ENCODE measurements at places on chromosomes 12 and 14.

GRCh38 chr14:100663761-100664052, 63.0 kb upstream of the DLK1 start:
- no peaks in the 10 kb centered on the region for H3K27me3 ChIP-seq
- H3K4me3 ChIP-seq: no peak overlapping the region
- H3K36me3 ChIP-seq: no peaks in the 10 kb centered on the region
- peaks cover 6% of the 10 kb centered on the region for H3K4me1 ChIP-seq
- DNase-seq: no peak

DNA sequence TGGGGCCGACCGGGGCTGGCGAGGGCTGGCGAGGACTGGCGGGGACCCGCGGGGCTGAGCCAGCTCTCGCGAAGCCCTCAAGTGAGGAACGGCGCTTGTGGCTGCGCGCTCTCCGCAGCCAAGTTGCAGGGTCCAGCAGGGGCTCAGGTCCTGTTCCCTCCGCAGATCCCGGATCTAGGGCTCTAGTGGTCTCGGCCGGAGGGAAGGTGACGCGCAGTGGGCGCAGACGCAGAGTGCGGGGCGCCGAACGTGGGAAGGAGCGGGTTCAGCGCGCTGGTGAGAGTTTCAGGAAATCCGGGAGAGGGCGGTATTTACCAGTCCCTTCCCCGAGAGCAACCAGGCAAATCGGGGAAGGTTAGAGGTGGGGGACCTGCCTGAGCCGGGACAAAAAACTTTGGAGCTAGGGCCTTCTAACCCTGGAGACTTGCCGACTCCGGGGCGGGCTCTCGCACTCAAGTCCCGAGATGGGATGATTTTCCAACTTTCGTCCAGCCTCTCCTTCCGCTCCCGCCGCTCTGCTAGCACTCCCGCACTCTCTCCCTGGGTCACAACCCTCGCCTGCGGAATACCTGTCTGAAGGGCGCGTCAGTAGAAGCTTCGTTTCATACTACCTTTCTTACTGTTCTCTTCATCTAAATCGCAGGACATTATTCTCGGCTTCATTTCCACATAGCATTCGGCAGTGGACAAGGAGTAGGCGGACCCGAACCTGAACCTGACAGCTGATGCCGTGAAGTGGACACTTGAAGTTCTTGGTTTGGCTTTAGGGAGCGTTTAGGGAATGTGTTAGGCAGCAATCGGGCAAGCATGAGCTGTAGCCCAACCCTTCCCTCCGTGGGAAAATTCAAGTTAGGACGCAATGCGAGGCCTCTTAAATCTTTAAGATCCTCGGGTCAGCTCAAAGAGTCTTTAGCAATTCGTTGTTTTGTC, 13.6 kb upstream of the PAX9 start:
- peak overlapping the region; percentile 30 for H3K4me3 ChIP-seq
- H3K27me3 ChIP-seq: peaks cover 63% of the 10 kb centered on the region
- no peak for DNase-seq
- H3K4me1 ChIP-seq: no peaks in the 10 kb centered on the region

DNA sequence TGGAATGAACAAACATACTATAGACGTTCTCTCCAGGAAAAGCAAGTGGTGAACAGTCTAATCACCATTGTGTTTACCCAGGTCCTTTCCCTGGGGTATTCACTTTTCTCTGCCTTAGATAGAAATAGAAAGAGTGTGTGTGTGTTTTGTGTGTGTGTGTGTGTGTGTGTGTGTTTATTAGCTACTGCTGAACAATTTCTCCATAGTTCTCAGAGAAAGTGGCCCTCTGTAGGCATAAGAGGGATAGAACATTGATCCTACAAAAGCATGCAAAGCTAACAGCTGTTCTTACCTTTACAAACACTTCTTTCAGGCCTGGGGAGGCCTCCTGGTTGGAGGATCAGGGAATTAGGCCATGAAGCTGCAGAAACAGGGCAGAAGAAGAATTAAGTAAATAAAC, 665.7 kb upstream of the TBX3 start:
- no peak overlapping the region for H3K27ac ChIP-seq
- no peak overlapping the region for H3K4me3 ChIP-seq
- no peak for DNase-seq
- no peaks in the 10 kb centered on the region for H3K27me3 ChIP-seq

GRCh38 chr12:113521708-113522107, 50.0 kb upstream of the LHX5 start:
- DNase-seq: no peak
- H3K27me3 ChIP-seq: peaks cover 7% of the 10 kb centered on the region
- H3K36me3 ChIP-seq: no peaks in the 10 kb centered on the region
- no peak overlapping the region for H3K27ac ChIP-seq
- H3K4me3 ChIP-seq: no peak overlapping the region
- H3K4me1 ChIP-seq: no peaks in the 10 kb centered on the region

DNA sequence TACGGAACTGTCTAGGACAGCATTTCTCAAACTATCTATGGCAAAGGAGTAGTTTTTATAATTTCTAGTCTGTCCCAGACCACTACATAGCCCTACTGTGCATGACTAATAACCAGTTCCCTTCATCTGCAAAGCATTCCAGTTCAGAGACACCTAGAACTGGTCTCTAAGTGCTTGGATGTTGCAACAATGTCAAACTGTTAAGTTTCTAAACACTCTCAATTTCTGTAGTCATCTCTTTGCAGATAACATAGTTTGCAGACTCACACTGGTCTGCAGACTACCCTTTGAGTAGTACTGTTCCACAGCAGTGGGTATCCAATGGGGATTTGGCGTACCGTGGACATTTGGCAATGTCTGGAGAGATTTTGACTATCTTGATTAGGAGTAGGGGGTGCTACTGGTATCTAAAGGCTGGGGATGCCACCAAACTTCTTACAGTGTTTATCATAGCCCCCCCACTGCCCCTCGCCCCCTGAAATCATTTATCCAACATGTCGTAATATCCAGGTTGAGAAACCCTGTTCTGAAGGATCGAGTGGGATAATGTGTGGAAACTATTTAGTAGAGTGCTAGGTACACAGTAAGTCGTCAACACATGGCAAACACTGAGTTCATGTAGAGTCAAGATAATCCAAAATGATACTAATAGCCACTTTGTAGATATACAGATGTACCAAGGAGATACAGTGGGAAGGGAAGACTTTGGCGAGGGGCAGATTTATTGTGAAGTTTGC, 1.7 kb downstream of the C12orf76 start:
- peaks cover 8% of the 10 kb centered on the region for H3K36me3 ChIP-seq
- no peak overlapping the region for H3K27ac ChIP-seq
- H3K4me3 ChIP-seq: no peak overlapping the region

DNA sequence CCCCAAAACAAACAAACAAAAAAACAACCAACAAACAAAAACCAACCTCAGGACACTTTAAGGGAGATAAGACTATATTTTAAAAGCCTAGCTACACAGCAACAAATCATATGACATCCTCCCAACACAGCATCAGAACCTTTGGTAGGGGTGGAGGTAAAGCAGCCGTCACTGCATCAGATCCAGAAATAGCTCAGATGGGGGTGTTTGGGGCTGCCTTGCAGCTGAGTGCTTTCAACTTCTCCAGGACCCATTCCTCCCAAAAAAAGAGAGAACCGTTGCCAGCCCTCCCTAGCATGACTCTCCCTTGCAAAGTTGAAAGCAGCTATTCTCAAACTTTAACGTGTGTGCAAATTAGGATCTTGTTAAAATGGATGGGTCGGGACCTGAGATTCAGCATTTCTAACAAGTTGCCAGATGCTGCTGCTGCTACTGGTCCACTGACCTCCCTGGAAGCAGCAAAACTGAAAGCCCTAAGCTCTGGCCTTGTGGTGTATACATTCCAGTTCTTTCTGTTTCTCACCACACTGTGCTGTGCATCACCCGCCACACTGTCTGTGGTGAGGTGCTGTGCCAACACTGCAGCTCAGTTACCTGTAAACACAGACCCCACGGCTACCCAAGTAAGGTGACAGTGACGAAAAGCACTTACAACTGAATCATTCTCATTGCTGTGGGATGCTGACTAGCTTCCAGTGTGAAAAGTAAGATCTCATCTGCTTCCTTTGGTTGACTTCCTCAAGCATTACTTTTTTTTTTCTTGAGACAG, 54.0 kb downstream of the SLC38A1 start:
- DNase-seq: no peak
- no peak overlapping the region for H3K4me3 ChIP-seq
- H3K4me1 ChIP-seq: peaks cover 72% of the 10 kb centered on the region
- H3K36me3 ChIP-seq: peaks cover 5% of the 10 kb centered on the region

DNA sequence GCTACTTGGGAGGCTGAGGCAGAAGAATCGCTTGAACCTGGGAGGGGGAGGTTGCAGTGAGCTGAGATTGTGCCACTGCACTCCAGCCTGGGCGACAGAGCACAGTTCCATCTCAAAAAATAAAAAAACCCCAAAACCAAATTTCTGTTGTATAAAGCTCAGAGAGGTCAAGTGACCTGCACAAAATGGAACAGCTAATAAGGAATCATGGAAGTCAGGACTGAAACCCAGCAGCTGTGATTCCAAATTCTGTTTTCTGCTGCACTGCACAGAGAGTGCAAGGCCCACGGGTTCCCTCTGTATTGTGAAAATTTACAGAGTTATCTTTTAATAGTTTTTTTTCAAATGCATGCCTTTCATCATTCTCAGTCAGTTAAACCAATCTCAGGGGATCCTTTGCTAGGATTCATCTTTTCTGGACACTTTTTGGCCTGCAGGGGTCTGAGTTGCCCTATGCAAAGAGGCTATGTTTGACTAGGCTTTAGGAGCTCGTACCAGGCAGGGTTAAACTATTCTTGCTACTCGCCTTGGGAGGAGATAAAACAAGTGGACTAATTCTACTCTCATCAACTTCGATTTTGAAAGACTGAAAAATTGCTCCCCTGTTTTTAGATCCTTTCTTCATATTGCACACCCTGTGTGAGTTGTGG, 26.1 kb upstream of the AACS start:
- H3K27me3 ChIP-seq: no peaks in the 10 kb centered on the region
- no peak overlapping the region for H3K27ac ChIP-seq
- no peaks in the 10 kb centered on the region for H3K4me1 ChIP-seq
- no peaks in the 10 kb centered on the region for H3K36me3 ChIP-seq
- no peak for DNase-seq

GRCh38 chr12:4609071-4609470, 39.8 kb downstream of the AKAP3 start:
- H3K36me3 ChIP-seq: peaks cover 14% of the 10 kb centered on the region
- H3K27me3 ChIP-seq: no peaks in the 10 kb centered on the region
- no peaks in the 10 kb centered on the region for H3K4me1 ChIP-seq
- H3K27ac ChIP-seq: no peak overlapping the region
- no peak for DNase-seq
- no peak overlapping the region for H3K4me3 ChIP-seq

DNA sequence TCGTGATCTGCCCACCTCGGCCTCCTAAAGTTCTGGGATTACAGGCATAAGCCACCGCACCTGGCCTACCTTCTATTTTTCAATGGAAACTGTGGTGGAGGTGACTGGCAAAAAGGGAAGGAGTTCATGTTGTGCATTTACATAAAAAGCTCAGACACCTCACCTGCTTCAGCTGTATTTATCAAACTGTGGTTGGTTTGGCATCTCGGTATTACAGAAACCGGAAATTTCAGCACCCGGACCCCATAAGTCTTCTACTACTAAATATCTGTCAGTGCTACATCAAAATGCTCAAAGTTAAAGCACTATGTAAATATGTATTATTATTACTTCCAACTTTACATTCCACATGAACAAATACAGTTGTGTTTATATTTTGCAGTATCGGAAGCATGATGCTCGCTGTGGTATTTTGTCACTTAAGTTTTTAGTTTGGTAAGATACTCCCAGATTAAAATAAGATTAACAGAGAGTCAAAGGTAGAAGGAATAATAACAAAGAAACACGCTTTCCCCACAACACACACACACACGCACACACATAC, 95.4 kb downstream of the ITPR2 start:
- peaks cover 4% of the 10 kb centered on the region for H3K36me3 ChIP-seq
- H3K27me3 ChIP-seq: no peaks in the 10 kb centered on the region
- peaks cover 6% of the 10 kb centered on the region for H3K4me1 ChIP-seq
- no peak overlapping the region for H3K27ac ChIP-seq

DNA sequence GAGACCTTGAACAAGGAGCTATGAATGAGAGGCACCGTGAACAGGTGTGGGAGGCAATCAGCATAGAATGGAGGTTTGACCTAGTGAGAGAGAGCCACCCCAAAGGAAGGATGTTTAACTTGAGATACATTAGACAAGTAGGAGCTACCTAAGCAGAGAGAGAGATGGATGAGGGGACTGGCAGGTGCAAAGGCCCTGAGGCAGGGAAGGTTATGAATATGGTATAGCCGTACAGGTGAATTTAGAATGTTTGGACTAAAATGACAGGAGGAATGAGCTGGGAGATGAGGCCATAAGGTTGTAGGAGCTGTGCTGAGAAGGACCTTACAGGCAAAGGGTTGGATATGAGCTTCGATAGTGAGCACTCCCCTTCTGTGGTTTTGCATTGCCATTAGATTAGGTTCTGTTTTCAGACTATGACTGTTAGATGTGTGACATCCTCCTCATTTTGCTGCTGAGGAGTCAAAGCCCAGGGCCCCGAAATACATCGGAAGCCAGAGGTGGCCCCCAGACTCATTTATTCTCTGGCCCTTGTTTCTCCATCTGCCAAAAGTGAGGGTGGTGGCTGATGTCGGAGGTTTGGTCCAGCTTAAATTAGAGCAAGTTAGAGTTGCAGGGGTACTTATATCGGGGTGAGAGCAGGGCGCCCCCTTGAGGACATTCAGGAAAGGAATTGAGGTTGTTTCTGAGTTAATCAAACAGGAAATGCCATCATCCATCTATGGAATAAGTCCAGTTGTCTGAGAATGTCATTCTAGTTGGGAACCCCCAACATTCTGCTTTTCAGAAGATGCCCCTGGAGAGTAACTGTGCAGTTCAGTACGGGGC, 29.4 kb downstream of the SLC24A4 start:
- peak; percentile 49 for DNase-seq
- no peak overlapping the region for H3K4me3 ChIP-seq
- H3K4me1 ChIP-seq: no peaks in the 10 kb centered on the region
- H3K36me3 ChIP-seq: no peaks in the 10 kb centered on the region

DNA sequence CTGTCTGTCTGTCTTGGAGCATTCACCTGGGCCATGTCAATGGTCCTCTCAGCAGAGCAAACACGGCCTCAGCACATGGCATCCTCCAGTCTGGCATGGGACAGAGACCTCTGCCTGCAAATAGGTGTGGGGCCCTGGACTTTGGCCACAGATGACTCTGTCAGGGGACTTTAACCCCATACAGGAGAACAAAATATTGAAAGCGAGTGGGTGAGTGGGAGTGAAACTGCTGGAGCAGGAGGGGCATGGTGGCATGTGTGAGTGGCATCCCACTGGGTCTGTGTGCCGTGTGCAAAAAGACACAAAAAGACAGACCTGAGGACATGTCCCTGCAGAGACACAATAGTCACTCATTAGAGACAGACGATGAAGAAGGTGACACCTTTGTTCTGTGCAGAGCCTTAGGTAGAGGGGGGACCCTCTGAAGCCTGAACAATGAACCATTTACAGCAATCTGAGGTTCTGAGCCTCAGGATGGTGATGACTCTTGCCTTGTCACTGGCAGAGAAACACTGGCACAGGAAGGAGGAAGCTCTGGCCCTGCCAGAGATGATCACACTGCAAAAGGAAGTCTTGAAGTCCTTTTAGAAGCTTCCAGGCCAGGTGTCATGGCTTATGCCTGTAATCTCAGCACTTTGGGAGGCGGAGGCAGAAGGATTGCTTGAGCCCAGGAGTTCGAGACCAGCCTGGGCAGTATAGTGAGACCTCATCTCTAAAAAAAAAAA, 7.5 kb downstream of the LAG3 start:
- H3K27me3 ChIP-seq: peaks cover 33% of the 10 kb centered on the region
- H3K4me1 ChIP-seq: peaks cover 91% of the 10 kb centered on the region
- H3K27ac ChIP-seq: peak overlapping the region; percentile 67
- H3K36me3 ChIP-seq: no peaks in the 10 kb centered on the region
- no peak for DNase-seq
- H3K4me3 ChIP-seq: no peak overlapping the region

Measured in thymus (tissue), 14 donors.